ENCODE measurements at places on chromosomes 2 and 18.

- no peak for DNase-seq
Measured at GRCh38 chr2:25035537-25036220, 6.2 kb upstream of the EFR3B start.

- no peak for DNase-seq
Measured at GRCh38 chr2:59896499-59897245, 656.8 kb downstream of the BCL11A start.

GRCh38 chr18:7523772-7524171, 43.3 kb upstream of the PTPRM start:
- DNase-seq: no peak

DNA sequence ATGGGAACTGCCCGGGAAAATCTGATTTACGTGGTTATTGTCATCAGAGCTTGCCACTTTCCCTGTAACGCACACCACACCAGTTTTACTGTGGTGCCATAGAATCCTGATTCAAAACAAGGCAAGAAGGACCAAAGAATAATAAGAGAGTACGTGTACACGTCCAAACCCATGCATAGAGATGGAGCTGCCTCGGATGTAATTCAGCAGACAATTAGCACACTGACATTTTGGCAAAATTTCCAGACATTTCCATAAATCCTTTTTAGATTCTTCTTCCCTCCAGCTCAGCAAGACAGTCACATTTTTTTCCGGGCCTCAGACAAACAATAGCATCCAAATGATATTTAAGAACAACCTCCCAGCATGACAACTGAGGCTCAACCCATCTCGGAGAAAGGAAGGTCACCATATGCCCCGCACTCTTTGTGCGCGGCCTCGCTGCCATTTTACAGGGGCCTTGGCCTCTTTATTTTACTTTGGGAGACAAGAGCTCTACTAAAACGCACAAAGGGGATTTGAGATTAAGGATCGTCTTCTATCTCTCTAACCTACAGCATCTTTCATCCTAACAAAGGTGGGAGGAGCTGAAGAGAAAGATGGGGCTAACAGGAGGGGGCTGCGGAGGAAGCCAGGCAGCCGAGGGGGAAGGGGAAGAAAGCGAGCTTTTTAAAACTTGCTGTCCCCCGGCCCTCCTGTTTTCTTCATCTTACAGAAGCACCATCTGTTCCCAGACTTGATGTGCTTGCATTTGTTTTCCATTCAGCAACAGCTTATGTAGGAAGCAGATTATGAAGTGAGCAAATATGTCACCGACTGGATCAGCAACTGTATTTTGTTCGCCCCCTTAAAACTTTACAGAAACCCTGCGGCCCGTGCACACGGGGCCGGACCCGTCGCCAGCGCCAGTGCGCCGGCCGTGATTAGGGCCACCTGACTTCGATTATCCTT, 61.0 kb downstream of the CDCA7 start:
- no peak for DNase-seq

DNA sequence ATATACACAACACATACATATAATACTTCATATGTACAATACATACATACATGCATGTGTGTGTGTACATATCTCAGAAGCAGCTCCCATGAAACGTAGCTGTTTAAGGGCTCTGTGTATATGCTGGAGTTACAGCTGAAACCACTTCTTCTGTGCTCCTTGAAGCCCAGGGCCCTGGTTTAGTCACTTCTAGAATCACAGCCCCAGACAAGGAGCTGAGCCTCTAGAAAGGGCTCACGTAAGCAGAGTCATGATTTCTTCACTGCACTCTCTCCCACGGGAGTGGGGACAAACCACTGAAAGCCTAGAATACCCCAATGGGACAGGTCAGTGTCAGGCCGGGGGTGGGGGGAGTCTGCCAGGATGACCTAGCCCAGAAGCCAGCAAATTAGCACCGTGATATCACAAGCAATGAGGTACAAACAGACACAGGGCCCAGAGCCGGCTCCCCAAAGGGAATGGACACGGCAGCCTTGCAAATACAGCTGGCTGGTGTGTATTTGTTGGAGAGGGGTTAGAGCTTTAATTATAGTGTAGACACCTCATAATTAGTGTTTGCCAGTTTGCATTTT, 90.3 kb downstream of the C1QL2 start:
- DNase-seq: no peak

- DNase-seq: no peak
Measured at GRCh38 chr18:36181441-36181840, 5.9 kb upstream of the MOCOS start.

Measured in EH (cell line).